Fibroblast of upper back skin (primary cell): ENCODE measurements at places on chromosomes 5 and 9.

GRCh38 chr5:83044926-83045325 lies 32.3 kb downstream of the TMEM167A start:
- no peak for DNase-seq

DNA sequence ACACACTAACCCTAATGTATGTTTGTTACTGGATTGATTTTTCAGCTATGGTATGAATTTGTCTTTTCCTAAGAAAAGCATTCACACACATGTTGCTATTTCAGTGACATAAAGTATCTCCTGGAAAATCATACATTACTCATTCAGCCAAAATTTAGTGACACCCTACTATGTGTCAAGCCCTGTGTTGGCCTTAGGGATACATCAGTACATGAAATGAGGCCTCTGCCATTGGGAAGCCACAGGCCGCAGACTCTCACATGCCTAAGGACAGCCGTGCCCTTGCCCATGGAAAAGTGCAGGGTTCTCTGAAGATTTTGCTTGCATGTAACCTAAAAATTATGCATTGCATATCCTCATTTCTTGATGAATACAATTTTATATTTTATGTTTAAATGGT lies 5.2 kb upstream of the MARCHF6 start:
- DNase-seq, result no peak

DNA sequence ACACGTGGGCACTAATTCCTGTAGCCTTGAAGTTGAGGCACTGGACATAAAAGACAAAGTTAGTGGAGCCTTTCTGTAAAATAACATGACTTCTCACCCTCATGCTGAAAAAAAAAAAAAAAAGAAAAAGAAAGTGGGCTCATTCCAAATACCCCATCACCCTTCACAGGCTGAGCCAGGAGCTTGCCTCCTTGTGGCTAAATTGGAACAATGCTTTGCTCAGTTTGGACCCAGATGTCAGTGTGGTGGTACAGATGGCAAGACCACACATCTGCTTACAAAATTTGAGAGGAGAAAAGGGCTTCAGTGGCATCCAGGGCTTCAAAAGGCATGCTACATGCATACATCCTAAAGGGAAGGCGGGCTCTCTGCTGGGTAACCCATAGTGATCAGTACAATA lies 342.8 kb downstream of the EBF1 start:
- DNase-seq, result no peak

DNA sequence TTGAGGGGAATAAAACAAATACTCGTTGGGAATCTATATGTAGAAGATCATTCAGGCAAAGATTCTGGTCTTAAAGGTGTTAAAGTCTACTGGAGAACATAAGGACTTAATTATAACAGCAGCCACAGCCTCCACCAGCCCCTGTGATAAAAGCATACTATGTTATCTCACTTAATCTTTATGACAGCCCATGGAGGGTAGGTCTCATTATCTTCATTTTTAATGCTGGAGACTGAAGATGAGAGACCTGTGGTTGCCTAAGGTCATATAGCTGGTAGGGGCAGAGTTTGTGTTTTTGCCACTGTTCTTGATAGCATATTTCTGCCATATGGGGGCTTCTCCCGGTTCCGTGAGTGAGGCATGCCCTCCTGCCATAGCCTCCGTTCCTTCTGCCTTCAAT lies 88.7 kb downstream of the TRIO start:
- no peak for DNase-seq

- DNase-seq, result no peak
Observed at GRCh38 chr9:110248361-110248760, 7.9 kb downstream of the TXN start.
